Epithelial cell of proximal tubule (primary cell): ENCODE measurements at places on chromosomes 5 and 9.

- DNase-seq, result peak; percentile 40
Measured at GRCh38 chr5:66169534-66169933, 25.4 kb downstream of the SREK1 start.

GRCh38 chr5:74517700-74518099 lies 122.8 kb downstream of the ENC1 start:
- no peak for DNase-seq

DNA sequence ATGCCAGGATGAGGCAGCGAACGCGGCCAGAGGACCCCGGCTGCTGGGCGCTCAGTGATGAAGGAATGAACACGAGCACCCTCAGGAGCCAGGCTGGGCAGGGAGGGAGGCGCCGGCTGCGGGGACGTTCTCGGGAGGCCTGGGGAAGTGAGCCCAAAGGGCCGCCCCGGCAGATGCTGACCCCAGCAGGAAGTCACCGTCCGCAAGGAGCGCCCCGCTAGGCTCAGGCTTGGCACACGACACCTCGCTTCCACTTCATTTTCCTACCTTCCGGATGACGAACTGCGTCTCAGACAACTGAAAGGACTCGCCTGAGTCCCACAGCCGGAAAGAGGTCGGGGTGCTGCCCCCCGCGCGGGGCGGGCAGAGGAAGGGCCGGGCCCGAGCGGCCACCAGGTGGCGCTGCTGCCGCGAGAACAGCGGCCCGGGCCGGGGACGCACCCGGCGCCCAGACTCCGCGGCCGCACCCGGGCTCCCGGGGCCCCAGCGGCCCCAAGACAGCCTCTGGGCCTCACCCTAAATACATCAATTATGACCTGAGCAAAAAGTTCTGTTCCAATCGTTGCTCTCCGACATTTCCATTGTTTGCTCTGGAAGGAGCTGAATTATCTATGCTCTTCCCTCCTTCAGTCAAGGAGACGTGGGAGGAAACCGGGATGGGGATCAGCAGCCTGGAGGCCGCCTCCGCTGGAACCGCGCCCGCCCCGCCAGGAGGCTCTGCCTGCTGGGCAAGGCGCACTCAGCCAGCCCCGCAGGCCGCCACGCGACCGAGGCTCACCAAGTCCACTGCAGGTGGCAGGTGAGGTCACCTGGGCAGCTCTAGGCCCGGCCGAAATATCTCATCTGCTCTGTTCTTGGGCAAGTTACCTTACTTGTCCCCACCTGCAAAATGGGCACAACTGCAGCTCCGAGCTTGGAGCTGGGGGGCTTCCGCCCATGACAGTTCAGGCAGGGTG lies 107.0 kb downstream of the ZNF354C start:
- DNase-seq, result peak; percentile 7

DNA sequence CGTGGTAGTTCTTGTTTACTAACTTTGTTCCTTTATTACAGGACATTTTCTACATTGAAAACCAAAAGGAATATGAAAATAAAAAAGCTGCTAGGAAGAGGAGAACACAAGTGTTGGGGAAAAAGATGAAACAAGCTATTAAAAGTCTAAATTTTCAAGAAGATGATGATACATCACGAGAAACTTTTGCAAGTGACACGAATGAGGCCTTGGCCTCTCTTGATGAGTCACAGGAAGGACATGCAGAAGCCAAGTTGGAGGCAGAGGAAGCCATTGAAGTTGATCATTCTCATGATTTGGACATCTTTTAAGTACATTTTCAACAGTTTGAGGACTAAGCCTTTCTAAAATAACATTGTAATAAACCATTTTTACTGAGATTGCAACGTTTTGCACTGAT lies 23.8 kb downstream of the PHAX start:
- DNase-seq, result peak; percentile 86

- no peak for DNase-seq
Measured at GRCh38 chr9:751137-752051, 90.1 kb upstream of the DMRT1 start.

- DNase-seq, result no peak
Measured at GRCh38 chr5:10649666-10650380, 86.0 kb downstream of the ANKRD33B start.

DNA sequence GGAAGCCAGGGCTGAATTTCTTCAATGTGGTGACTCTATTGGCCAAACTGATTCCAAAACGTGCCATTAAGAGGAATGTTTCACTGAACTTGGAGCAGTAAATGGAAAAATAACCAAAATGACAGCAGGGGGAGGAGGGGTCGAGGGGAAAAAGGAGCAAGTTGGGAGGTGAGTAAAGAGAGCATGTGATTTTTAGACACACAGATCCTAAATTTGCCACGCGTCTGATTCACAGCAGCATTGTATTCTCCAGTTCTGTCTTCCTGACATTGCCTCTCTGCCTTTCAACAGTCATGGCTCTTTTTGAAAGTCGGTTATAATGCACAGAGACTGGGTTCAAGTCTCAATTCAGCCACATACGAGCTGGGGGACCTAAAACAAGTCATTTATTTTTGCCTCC lies 22.0 kb upstream of the ADRB2 start:
- DNase-seq, result no peak
